ENCODE measurements at places on chromosomes 3 and 15. TPM values are rescaled to one million over a fixed set of nuclear protein-coding genes. Genes with fewer than 3 reads are reported as not detected.

The STRIT1 gene
- not detected for total RNA-seq

DNA sequence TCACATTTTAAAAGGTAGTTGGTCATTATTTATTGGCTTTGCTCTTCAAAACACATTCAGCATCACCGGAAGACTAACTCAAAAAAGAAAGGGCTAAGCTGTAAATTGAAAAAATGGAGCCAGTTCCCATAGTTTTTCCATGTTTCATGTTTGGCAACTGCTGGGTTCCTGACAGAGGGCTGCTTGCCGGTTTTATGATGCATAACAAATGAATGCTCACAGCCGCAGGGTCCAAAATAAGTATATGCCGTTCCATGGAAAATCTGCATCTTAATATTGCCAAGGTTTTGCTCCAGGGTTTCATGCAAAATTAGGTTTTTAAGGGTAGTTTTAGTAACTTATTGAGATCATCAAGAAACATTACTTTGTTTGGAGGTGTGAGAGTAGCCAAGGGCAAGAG is 15.8 kb downstream of the SLC12A1 start:
- no peaks in the 10 kb centered on the region for H3K36me3 ChIP-seq
- no peaks in the 10 kb centered on the region for H3K27me3 ChIP-seq
- H3K4me3 ChIP-seq = no peak overlapping the region
- no peak for DNase-seq
- no peak overlapping the region for H3K27ac ChIP-seq

GRCh38 chr3:25910997-25911396 is 121.1 kb downstream of the OXSM start:
- H3K36me3 ChIP-seq = no peaks in the 10 kb centered on the region
- no peak overlapping the region for H3K4me3 ChIP-seq
- no peak for DNase-seq
- H3K4me1 ChIP-seq = peaks cover 5% of the 10 kb centered on the region
- no peaks in the 10 kb centered on the region for H3K27me3 ChIP-seq

The C15orf40 gene
- total RNA-seq = 26.8 TPM

The SCG5 gene
- total RNA-seq = 127 TPM

The RPSA gene
- total RNA-seq = 1,264 TPM

The GPR156 gene
- total RNA-seq = 0.45 TPM

DNA sequence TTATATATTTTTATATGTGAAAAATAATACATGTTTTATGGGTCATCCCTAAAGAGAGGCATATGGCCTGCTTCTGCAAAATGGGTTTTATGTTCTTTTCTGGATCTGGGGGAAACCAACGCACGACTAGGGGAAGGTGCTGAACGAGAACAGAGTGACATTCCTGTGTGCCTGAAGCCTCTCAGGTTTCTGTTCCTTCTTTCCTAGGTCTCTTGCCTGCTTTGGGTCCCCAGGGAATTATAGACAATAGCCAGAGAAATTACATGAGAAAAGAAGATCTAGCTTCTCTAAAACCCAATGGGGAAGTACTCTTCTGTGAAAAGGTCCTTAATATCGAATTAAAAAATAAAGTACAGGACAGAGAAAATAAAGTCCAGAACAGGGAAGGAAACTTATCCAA is 66.5 kb downstream of the IGSF11 start:
- no peaks in the 10 kb centered on the region for H3K27me3 ChIP-seq
- no peak overlapping the region for H3K4me3 ChIP-seq
- H3K27ac ChIP-seq = no peak overlapping the region
- no peak for DNase-seq
- H3K36me3 ChIP-seq = no peaks in the 10 kb centered on the region
- no peaks in the 10 kb centered on the region for H3K4me1 ChIP-seq

DNA sequence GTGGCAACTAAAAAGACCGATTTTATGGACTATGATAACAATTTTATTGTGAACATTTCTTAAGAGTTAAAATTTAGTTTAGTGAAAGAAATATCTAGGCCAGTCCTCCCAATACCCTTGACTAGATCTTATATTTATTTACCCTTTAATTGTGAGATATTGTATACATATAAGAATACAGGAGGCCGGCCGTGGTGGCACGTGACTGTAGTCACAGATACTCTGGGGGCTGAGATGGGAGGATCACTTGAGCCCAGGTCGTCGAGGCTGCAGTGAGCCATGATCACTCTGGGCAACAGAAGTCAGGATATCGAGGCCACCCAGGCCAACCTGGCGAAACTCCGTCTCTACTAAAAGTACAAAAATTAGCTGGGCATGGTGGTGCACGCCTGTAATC is 756 bp upstream of the RMDN3 start:
- no peak for DNase-seq
- H3K36me3 ChIP-seq = no peaks in the 10 kb centered on the region
- H3K27me3 ChIP-seq = no peaks in the 10 kb centered on the region
- H3K4me1 ChIP-seq = peaks cover 18% of the 10 kb centered on the region
- peak overlapping the region; percentile 92 for H3K4me3 ChIP-seq

The MYLK gene
- total RNA-seq = 16.8 TPM

The EHHADH gene
- 5.3 TPM for total RNA-seq

- no peak overlapping the region for H3K4me3 ChIP-seq
- no peak for DNase-seq
- peaks cover 9% of the 10 kb centered on the region for H3K36me3 ChIP-seq
- H3K27ac ChIP-seq = no peak overlapping the region
- H3K27me3 ChIP-seq = no peaks in the 10 kb centered on the region
- peaks cover 28% of the 10 kb centered on the region for H3K4me1 ChIP-seq
Measured at GRCh38 chr3:72906154-72906553, 18.3 kb downstream of the GXYLT2 start.

The CPA3 gene
- not detected for total RNA-seq

The SLC24A5 gene
- total RNA-seq = 1.3 TPM

DNA sequence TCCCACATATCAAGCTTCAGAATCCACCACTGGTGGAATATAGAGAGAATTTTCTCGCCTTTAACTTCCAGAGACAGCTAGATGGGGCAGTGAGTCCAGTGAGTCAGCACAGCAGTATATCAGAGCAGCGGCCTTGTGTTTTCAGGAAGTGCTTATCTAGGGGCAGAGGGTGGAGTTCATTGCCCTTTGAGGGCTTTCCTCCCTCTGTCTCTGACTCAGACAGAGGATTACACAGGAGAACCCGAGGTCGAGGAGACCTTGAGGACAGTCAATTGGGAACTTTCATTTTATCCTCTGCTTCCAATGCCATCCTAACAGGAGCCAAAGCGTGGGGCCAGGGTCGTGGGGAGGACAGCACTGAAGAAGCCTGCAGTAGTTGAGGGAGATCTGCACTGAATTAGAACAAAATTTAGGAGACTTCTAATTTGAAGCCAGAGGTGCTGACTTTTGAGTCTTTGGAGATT is 109.6 kb upstream of the UMPS start:
- H3K27ac ChIP-seq = no peak overlapping the region
- H3K36me3 ChIP-seq = peaks cover 9% of the 10 kb centered on the region
- H3K4me3 ChIP-seq = no peak overlapping the region
- peaks cover 17% of the 10 kb centered on the region for H3K4me1 ChIP-seq
- DNase-seq = no peak

DNA sequence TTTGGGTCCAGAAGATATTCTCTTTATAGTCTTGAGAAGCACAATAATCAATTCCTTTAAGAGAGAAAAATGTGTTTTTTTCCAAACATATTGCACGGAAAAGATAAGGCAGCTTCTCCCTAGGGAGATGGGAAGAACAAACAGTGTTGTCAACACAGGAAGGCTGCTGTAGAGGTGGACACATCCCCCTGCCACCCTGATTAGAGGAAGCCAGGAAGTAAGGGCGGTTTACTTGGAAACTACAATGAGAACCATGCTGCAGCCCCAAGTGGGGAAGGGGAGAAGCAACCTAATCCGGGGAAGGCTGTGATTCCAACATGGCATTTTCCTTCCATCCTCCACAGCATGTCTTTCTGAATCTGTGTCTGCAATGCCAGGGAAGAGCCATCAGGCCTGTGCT is 256.9 kb upstream of the TGFBR2 start:
- no peak overlapping the region for H3K27ac ChIP-seq
- peaks cover 8% of the 10 kb centered on the region for H3K4me1 ChIP-seq
- H3K4me3 ChIP-seq = no peak overlapping the region
- H3K36me3 ChIP-seq = no peaks in the 10 kb centered on the region
- no peak for DNase-seq

GRCh38 chr3:148455098-148455497 is 242.6 kb upstream of the AGTR1 start:
- DNase-seq = no peak
- no peaks in the 10 kb centered on the region for H3K36me3 ChIP-seq
- peaks cover 7% of the 10 kb centered on the region for H3K4me1 ChIP-seq
- H3K4me3 ChIP-seq = no peak overlapping the region
- no peaks in the 10 kb centered on the region for H3K27me3 ChIP-seq

- H3K4me3 ChIP-seq = no peak overlapping the region
- DNase-seq = no peak
- peaks cover 12% of the 10 kb centered on the region for H3K4me1 ChIP-seq
Measured at GRCh38 chr15:37586976-37587375, 347.5 kb upstream of the TMCO5A start.

The MOBP gene
- total RNA-seq = not detected

DNA sequence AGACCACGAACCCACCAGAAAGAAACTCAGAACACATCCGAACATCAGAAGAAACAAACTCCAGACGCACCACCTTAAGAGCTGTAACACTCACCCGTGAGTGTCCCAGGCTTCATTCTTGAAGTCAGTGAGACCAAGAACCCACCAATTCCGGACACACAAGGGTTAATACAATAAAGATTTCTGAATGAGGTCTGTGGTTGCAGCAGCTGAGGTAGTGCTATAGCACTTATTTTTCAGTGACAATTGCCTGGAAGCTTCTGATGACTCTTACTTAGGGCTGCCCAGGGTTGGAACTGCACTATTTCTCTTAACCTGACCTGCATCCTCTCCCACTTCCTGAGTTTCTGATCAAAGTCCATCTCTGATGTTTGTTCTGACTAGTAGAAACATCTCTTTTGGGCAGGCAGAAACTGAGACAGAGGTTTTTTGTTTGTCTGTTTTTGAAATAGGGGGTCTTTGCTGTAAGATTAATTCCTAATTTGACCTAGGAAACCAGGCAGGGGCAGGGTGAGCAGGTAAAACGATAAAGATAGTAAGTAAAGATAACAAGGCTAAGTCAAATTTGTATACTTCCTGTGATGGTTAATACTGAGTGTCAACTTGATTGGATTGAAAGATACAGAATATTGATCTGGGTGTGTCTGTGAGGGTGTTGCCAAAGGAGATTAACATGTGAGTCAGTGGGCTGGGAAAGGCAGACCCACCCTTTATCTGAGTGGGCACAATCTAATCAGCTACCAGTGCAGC is 169.1 kb downstream of the GAP43 start:
- DNase-seq = no peak
- no peaks in the 10 kb centered on the region for H3K27me3 ChIP-seq
- no peaks in the 10 kb centered on the region for H3K36me3 ChIP-seq
- peaks cover 5% of the 10 kb centered on the region for H3K4me1 ChIP-seq
- H3K4me3 ChIP-seq = peak overlapping the region; percentile 54

The GOLGA8J gene
- not detected for total RNA-seq

DNA sequence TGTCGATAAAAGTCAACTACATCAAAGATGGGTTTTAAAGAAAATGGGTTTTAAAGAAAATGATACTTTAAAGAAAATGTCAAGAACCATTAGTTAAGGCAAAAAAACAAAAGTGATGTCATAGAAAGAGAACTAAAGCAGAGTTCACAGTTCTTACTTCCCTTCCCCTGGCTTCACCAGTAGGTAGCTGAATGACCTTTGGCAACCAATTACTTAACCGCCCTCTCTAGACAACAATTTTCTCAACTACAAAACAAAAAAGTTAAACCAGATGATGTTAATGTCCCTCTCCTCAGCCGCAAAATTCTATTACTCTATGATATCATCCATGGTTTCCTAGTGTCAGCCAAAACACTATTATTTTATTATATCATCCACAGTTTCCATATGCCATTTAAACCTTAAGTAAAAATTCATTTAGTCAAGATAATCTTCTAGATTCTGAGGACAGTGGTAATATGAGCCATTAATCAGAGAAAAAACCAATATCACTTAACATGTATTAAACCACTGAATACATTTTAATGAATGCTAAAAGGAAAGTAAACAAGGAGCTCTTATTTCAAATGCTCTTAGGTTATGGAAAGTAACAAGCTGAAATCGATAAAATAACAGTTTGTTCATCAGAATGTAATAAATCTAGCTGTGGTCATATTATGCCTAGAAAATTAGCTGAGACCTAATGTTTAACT is 13.1 kb downstream of the RYK start:
- no peaks in the 10 kb centered on the region for H3K27me3 ChIP-seq
- H3K4me3 ChIP-seq = no peak overlapping the region
- H3K4me1 ChIP-seq = peaks cover 34% of the 10 kb centered on the region
- no peak for DNase-seq

DNA sequence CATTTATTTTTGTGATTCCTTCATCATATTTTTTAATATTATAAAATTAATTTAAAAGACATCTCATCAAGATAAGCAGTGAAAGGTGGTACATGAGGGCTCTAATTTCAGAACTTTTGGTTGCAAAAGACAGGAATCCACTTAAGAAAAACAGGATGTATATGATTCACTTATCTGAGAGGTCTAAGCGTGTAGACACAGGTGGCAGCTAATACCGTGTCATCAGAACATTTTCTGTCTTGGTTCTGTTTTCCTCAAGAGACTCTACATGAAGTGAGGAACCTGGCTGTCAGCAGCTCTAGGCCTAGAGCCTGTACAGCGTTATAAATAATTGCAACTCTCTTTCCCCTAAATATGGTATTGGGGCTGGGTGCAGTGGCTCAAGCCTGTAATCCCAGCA is 433.7 kb upstream of the NAALADL2 start:
- H3K27ac ChIP-seq = no peak overlapping the region
- H3K4me1 ChIP-seq = no peaks in the 10 kb centered on the region
- no peaks in the 10 kb centered on the region for H3K36me3 ChIP-seq
- DNase-seq = no peak

GRCh38 chr3:124168271-124168670 is 176.3 kb upstream of the ROPN1 start:
- peaks cover 4% of the 10 kb centered on the region for H3K36me3 ChIP-seq
- no peak overlapping the region for H3K4me3 ChIP-seq
- H3K4me1 ChIP-seq = peaks cover 20% of the 10 kb centered on the region
- DNase-seq = no peak
- no peak overlapping the region for H3K27ac ChIP-seq
- no peaks in the 10 kb centered on the region for H3K27me3 ChIP-seq

DNA sequence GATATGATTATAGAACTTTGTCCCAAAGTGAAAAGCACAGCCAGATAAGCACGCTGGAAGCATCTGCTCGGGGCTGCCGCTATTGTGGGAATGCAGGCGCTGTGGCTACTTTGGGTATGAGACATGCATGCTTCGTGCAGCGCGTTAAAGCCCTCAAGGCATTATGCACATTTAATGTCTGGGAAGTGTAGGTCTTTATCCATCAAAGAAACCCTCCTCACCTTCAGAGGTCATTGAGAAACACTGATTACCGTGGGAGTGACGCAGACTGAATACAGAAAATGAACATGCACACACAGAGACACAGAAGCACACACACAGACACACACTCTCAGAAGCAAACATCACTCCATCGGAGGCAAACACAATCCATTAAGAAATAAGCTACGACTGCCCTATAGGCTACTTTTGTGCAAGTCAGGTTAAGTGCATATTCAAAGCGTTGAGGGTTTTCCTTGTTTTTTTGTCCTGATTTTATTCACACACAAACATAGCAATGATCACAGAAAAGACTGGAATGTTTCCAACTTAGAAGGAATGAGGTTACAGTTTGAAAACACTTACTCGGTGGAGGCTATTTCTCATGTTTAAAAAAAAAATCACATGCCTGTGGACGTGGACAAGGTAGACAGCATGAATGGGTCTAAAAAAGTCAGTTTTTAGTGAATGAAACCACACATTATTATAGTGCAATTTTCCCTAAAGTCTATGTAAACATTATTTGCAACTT is 68.5 kb downstream of the PLCH1 start:
- no peak for DNase-seq
- peaks cover 12% of the 10 kb centered on the region for H3K4me1 ChIP-seq
- no peaks in the 10 kb centered on the region for H3K36me3 ChIP-seq
- peak overlapping the region; percentile 76 for H3K4me3 ChIP-seq

The KNG1 gene
- not detected for total RNA-seq
